AG04450 (cell line): ENCODE measurements at places on chromosomes 16 and 17.

DNA sequence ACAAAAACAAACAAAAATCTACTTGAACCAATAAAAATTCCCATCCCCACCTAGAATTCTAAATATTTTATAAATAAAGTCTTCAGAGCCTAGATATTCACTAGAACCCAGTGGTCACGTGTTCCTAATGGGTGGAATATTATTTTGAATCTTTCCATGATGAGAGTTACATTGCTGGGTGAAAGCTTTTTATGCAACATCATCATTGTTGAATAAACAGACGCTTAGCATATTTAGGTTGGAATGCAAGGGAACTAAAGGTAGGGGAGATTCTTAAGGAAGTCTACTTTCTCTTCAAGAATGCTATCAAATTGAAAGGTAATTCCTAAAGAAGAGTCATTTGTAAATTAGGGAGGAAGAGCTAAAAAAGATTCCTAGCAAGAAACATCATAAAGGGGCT lies 723.1 kb downstream of the WWOX start:
- no peak for DNase-seq

DNA sequence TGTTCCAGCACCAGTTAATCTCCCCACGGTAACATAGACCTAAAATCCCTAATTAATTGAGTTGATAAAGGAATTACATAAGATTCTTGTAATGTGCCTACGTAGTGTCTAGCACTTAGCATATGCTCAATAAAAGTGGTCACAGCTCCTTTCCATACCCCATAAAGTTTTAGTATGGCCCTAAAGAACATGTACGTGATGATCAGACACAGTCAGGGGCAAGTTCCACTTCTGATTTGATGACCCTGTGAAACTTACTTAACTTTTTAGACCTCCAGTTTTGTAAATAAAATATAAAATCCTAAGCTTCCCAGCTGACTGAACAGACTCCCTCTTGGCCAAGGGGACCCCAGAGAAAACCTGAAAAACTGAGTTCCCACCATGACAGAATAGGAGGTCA lies 391.3 kb upstream of the ERCC4 start:
- no peak for DNase-seq

GRCh38 chr17:61540874-61541273 lies 50.1 kb downstream of the NACA2 start:
- DNase-seq, result no peak

DNA sequence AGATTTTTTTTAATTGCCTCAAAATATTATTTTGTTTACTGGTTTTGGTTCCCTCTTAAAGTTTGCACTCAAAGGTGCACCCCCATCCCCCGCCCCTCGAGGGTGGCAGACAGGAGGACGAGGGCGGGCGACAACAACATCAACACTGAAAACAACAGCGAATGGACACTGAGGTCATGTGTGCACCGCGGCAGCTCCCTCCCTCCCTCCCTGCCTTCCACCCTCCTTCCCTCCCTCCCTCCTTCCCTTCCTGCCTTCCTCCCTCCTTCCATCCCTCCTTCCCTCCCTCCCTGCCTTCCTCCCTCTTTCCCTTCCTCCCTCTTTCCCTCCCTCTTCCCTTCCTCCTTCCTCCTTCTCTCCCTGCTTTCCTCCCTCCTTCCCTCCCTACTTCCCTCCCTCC lies 1.5 kb upstream of the OSGIN1 start:
- DNase-seq, result no peak

GRCh38 chr17:68433911-68434508 lies 23.3 kb downstream of the WIPI1 start:
- DNase-seq, result no peak

- DNase-seq, result no peak
Observed at GRCh38 chr16:68644715-68645493, at the start of gene CDH3. Gene CDH3, plus strand, starts transcription at chr16:68645310. Its CDS starts 70 bp downstream, at chr16:68645380.

DNA sequence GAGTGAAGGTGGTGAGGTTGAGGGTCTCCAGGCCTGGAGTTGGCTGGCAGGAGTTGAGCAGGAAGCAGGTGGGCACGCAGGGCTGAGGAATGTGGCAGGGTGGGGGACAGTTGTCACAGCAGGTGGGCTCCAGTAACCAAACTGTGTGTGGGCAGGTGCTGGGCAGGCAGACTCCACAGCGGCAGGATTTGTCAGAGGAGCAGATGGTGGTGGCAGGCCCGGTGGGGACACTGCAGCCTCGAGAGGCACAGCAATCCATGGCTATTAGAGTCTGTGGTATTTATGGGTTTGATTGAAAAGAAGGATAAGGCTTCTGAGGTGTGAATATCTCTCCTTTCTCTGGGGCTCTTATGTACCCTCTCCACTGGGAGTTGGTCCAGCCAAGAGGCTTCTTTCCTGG lies at the start of gene KRTAP3-3:
Gene KRTAP3-3, minus strand, starts transcription at position 326 of the 400 bp plus-strand sequence. Its CDS starts 67 bp downstream, at position 259.
- no peak for DNase-seq

- DNase-seq, result no peak
Observed at GRCh38 chr16:56652600-56652999, 914 bp downstream of the MT1B start.

DNA sequence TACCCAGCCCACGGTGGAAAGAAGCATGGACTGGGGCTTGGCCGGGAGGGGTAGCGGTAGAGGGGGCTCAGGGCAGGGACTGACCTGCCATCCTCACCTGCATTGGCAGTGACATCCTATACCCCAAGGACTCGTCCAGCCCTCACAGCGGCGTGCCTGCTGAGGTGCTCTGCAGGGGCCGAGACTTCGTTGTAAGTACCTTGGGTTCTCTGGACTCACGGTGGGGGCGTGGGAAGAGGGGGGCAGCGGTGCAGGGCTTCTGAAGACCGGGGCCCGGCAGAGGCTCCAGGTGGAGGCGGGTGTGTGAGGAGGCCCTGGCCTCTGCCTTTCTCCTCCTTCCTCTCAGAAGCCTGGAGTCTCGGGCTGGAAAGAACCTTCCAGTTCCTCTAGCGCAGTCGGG lies 25.5 kb downstream of the POLR3E start:
- no peak for DNase-seq

GRCh38 chr16:22190081-22190775 lies 15.8 kb upstream of the EEF2K start:
- peak; percentile 100 for DNase-seq

DNA sequence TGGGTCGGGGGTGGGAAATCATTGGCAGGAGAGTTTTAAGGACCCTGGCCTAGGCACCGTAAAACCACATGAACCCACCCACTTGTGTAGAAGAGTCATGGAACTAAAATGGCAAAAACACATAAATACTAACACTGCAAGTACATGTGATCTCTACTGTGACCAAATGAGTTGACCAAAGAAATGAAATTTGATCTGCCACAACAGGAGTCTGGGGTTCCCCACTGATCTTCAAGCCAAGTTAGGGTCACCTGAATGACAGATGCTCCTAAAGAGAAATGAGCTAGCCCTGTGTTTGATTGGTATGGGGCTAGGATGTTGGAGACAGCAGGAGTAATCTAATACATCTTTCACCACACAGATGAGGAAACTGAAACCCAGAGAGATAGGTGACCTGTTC lies 21.5 kb upstream of the SKAP1 start:
- no peak for DNase-seq

- DNase-seq, result no peak
Observed at GRCh38 chr16:79980650-79981521, 380.3 kb upstream of the MAF start.

DNA sequence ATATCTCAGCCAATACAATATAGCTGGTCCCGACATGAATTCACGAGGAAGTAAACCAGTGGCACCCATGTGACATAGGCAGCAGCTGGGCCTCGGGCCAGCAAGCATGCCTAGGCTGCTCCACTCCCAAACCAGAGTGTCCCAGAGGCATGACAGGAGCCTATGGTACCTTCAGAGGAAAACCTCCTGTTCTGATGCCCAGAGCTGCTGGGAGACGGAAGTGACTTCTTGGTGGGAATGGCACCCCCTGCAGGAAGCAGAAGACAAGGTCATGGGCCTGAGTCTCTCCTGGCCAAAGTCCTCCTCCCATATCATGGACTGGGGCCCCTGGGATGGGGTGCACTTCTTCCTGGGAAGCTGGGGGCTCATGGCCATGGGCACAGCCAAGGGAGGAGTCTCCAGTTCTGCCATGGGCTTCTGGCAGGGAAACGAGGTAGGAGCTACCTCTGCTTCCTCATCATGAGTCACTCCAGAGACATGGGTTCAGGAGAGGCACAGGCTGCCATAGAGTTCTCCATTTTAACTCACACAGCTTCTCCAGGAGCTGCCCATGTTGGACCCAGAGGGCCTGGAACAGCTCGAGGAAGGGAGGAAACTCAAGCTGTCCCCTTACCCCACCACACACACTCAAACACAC lies 13.4 kb downstream of the FBF1 start:
- no peak for DNase-seq

DNA sequence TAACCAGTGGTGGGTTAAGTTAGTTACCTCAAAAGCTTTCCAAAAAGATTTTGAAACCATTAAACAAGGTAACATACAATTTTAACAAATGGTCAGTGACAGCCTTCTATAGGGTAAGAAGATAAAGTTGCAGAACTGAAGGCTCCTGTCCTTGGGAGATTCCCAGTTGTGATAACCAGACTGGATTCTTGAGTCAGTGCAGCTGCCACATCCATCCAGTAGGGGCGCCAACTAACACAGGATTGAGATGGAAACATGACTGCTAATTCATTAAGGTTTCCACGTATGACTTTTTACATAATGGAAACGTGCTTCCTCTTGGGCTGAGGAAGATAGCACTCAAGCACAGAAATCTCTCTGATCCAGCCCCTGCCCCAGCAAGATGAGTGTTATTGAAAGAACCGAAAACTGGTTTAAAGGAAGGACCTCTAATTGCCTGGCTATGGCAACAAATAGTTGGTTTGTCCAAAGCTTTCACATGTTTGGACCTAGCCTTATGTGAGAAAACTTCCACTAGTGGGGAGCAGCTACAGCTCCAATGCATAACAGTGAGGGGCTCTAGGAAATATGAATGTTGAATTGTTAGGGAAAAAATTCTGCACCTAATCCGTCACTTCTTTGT lies 269.8 kb upstream of the MYOCD start:
- no peak for DNase-seq

GRCh38 chr17:77636835-77637817 lies 321.4 kb upstream of the TNRC6C start:
- no peak for DNase-seq

- no peak for DNase-seq
Observed at GRCh38 chr17:40378966-40379365, 14.4 kb upstream of the GJD3 start.

DNA sequence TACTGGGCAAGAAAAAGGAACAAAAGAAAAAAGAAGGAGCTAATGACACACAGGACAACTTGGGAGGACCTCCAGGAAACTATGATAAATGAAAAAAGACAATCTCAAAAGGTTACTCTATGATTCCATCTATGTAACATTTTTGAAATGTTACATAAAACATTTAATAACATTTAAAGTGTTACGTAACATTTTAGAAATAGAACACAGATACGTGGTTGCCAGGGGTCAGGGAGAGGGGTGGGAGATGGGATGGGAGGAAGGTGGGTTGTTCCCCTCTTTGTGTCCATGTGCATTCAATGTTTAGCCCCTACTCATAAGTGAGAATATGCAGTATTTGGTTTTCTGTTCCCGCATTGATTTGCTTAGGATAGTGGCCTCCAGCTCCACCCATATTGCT lies 116.6 kb downstream of the C16orf95 start:
- DNase-seq, result no peak

GRCh38 chr17:9242497-9242881 lies 221.2 kb downstream of the NTN1 start:
- no peak for DNase-seq

GRCh38 chr16:66639091-66639885 lies 34.8 kb downstream of the CMTM3 start:
- DNase-seq, result no peak

- DNase-seq, result no peak
Observed at GRCh38 chr17:78362671-78363070, 2.8 kb upstream of the SOCS3 start.

GRCh38 chr16:527015-527903 lies at the start of gene CAPN15:
Gene CAPN15, plus strand, starts transcription at chr16:527712. Its CDS starts 19,127 bp downstream, at chr16:546839.
- peak; percentile 56 for DNase-seq

- no peak for DNase-seq
Observed at GRCh38 chr17:43936434-43936833, 5.8 kb downstream of the PPY start.

DNA sequence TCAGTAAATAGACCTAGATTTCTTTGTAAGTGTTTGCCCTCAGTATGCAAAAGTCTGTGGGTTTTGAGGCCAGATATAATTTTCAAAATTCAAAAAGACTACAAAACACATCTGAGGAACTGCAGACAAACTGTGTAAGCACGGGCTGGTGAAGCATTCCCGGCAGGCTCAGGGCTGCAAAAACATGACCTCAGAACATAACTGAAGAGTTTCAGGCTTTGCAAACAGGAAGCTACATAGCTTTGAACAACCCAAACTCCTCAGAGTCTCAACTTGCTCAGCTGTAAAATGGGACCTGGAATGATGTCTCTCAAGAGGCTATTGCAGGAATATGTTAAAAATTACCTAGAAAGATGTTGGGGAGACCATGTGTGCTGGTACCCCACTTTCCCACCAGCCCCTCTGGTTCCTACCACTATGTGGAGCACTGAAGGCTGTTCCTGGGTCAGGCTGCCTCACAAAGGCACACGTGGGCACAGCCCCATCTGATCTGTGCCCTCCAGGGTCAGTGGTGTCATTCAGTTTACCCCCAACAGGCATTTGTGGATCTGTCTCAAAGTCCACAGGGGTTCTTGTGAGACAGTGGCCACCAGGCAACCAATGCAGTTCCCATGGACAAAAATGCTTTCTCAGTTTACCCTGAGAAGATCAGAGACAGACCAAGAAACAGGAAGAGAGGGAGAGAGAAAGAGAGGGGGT lies 72.9 kb downstream of the CREBBP start:
- no peak for DNase-seq

DNA sequence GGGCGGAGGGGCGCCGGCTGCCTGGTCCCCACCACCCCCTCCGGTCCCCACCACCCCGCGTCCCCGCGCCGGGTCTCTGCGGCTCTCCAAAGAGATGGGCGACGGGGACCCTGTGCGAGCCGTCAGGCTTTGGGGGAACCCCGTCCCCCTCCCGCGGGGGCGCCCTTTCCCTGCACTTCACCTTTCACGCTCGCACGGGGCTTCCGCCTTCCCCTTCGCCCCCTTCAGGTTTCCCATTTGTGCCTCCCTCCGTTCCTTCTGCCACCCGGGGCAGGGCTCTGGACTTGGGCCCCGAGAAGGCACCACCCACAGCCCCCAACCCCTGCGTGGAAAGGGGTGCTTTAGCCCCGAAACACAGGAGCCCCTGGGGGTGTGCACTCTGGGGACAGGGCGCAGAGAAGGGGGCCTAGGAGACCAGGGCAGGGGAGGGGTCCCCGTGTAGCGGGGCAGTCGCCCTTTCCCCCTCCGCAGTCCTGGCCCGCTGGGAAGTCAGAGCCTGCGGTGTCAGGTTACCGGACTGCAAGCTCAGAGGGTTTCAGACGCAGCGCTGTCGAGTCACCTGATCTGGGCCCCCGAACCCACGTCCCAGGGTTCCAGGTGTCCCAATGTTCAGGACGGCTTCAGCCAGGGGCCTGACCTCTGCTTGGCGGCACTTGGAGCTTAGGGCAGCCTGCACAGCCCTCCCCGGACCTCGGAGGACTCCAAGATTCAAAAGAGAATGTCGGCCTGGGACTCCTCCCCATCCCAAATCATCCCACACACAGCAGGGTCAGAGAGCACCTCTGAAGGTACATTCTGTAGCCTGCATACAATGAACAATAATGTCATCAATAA lies 6.7 kb upstream of the CCDC92B start:
- DNase-seq, result no peak

- DNase-seq, result no peak
Observed at GRCh38 chr16:86511317-86512161, 1.2 kb downstream of the FOXF1 start.

- no peak for DNase-seq
Observed at GRCh38 chr17:18217412-18218015, 7.9 kb upstream of the LLGL1 start.

- DNase-seq, result no peak
Observed at GRCh38 chr17:63926164-63926563, 6.0 kb downstream of the CD79B start.
